ENCODE measurements at places on chromosomes 4 and X.

DNA sequence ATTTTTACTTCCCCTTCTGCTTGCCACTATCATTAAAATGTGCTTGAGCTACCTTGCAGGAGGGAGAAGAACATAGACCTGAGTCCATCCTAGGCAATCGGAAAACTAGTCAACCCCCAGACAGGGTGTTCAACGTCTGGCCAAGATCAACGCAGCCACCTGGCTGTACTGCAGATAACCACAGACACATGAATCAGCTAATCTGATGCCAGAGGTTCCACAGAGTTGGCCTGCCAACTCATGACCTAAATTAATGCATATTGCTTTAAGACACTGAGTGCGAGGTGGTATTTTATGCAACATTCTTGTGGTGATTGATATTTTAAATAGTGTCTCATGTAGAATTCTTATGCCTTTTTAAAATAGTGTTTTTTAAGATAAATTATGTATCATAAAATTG is 1283.8 kb upstream of the PABPC4L start:
- no peak for DNase-seq

- DNase-seq, result no peak
Measured at GRCh38 chr4:61543976-61544375, 343.9 kb downstream of the ADGRL3 start.

DNA sequence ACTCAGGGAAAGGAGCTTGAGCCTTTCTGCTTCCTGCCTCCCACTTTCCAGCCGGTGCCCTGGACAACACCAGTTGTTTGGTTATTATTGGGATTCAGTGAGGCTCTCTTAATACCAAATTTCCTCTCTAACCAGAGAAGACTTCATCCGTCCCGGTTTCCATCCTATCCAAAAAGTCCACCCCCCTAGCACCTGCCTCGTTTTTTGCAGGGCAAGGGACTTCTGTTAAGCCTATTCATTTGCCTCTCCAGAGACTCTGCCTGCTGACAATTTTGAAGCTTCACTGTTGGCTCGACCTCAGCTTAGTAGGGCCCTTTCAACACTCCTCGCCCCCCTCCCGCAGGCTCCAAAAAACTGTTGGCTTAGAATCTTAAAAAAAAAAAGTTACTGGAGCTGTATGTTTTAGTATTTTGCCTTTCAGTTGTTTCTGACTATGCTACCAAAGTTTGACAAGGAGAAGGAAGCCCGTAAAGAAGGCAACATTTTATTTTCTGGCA is 779 bp upstream of the PRSS12 start:
- DNase-seq, result no peak

DNA sequence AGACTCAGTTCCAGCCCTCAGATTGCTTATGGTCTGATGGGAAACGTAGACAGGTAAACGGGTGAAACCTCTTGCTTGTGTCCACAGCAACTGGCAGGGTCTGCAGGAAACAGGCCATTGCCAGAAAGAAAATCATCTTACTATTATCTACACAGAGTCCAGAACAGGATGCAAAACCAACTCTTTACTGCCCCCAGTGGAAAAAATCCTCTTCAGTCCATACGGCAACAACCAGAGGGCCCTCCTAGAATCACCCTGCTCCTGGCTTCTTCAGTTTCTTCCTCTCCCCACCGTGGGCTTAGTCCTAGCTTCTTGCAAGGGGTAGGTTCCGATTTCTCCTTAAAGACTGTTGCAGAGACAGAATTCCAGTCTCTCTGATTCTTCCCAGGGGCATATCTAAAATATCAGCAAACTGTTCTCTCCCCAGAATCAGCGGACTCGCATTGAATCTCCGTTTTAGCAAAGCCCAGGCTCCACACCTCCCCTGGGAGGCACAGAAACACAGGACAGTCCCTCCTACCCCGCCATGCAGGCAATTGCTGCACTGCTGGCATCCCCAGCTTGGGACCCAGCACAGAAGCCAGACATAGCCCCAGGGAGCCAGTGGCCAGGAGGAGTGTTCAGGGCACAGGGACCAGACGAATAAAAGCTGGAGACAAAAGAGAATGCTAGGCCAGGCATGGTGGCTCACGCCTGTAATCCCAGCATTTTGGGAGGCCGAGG is 41.0 kb upstream of the SH3RF1 start:
- no peak for DNase-seq

DNA sequence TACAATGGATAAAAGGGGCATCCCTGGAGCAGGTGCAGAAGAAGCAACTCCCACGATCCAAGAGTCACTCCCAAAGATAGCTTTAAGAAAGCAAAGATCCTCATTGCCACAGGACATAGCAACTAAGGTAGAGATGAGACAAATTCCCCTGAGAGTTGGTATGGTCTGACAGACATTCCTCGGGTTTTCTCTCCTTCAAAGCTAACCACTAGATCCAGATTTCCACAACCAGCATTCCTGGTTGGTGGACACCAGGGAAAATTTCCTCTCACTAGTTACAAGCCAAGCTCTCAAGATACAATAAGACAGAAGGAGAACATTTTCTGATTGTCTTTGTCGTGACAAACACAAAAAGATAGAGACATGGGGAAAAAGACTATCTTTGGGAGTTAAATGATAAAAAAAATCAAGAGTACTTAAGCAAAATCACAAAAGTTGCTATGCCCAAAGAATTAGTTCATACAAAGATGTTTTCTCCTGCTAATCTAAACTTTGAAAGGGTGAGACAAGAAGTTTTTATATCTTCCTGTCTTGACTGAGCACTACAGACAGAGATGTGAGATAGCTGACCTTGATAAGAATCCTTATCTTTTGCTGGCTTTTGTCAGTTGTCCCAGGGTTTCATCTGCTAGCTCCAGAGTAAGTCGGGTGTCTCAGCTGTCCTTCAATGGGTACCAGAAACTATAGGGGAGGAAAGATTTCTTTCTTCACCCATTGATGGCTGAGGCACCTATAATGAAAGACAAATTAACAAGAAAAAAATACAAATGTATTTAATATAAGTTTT is 200.5 kb downstream of the CENPC start:
- DNase-seq, result no peak

- no peak for DNase-seq
Measured at GRCh38 chrX:149641835-149642234, 10.2 kb upstream of the TMEM185A start.

GRCh38 chr4:37760840-37761239 is 65.6 kb upstream of the PGM2 start:
- no peak for DNase-seq

DNA sequence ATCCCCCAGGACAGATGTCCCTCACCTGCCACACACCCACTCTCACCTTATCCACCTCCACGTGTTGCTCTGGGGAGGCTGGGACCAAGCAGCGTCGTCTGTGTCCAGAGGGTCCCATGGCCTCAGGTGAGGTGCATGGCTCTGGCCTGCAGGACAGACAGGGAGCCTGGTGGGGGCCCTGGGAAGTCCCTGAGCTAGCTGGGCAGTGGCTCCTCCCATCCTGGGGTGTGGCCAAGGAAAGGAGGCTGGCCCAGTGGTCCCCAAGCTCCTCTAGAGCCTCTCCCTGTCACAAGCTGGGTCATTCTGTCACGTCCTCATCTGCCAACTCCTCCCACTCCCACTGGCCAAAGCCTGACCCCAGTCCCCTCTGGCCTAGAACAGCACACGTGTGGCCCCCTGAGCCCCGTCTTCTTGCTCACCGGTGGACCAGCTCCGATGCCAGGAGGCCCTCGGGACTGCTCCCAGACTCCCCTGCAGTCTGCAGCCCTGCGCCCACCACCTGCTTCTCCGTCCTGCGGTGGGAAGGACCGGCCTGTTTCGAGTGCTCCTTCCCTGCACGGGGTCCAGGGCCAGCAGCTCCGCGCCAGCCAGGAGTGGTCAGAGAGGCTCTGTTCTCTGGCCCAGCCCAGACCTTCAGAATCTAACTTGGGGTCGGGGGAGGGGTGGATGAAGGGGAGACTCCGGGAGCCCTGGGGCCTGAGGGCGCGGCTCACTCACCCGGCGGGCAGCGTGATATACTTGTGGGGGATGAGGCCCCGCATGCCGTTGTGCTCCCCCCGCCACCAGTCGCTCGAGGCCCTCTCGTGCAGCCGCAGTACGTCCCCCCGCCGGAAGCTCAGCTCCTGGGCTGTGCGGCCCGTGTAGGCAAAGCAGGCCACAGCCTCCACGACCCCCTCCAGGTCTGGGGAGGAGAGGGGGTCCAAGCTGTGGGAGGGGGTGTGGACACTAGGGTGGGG is 4.8 kb downstream of the AVPR2 start:
- no peak for DNase-seq

GRCh38 chrX:23786268-23786815 is 3.4 kb downstream of the SAT1 start:
- no peak for DNase-seq

DNA sequence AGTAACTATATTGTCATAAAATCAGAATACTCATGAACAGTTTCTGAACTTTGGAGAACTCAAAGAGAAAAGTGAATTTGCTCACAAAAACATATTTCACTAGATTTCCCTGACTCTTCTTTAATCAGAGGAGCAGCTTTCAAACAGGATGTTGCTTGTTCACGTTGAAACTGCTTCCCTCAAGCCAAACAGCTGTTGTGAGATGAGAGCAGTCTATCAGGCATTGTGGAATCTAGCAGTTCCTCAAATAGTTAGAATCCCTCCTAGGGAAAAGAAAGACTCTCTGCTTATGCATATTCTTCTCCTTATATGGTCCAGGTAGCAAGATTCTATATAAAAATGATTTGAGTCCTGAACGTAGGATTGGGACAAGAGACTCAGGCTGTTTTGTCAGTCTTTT is 1012.1 kb downstream of the FAM133A start:
- DNase-seq, result no peak

GRCh38 chrX:100654261-100654660 is 10.3 kb downstream of the SRPX2 start:
- DNase-seq, result no peak

DNA sequence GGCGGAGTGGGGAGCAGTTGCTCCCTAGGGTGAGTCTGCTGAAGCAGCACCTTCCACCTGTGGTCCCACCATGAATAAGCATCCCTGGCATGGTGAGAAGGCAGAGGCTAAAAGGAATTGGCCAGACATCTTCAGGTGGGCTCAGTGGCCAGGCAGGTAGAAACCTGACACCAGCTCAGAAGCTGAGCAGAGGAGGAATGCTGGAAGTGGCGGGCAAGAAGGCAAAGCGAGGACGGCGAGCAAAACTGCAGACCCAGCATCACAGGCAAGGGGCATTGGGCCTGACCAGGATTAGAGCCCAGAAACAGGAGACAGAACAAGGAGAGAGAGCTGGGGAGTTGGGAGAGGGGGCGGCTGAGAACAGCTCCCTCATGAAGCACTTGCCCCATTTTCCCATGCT is 25.3 kb downstream of the TSC22D3 start:
- no peak for DNase-seq

- no peak for DNase-seq
Measured at GRCh38 chrX:119809185-119809666, 17.8 kb upstream of the RPL39 start.

GRCh38 chr4:169665046-169665737 is 44.8 kb downstream of the CLCN3 start:
- DNase-seq, result no peak

- DNase-seq, result no peak
Measured at GRCh38 chrX:30787012-30787411, 102.0 kb downstream of the TAB3 start.

DNA sequence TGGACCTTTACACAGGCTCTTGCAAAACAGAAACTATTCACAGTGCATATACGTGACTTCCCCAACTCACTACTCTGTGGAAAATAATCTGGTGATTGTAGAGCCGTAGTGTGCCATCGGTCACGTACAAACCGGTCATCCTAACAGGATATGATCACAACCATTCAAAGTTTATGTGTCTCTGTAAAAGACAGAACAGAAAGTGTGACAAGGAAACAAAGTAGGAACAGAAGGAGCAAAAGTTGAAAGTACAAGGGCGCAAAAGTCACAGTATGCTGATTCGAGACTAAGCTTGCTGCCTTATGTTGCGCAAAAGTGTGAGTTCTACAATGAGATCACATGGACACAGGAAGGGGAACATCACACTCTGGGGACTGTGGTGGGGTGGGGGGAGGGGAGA is 18.6 kb downstream of the MEPE start:
- DNase-seq, result no peak

DNA sequence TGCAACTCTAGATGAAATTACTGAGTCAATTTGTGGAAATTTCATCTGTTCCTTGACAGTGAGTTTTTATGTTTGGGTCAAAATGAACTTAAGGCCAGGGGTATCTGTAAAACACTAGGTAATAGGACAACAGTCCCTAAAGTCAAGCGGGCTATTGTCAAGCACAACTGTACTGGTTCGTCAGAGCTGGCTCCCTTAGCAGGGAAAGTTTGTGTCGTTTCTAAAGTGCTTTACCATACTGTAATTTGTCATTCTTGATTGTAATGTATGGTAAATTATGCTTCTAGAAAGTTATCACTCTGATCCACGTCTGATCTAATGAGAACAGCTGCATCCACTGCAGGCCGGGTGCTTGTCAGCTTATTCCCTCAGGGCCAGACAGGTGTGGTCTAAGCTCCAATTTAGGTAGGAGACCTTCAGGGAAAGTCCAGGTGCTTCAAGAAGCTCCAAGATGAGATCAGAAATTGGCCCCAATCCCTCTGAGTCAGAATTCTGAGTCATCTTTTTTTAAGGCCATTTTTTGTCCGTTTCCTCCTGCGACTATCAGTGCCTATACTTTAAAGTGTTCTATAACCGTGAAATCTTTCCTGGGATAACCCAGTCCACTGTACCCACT is 92.2 kb downstream of the PALLD start:
- DNase-seq, result no peak

DNA sequence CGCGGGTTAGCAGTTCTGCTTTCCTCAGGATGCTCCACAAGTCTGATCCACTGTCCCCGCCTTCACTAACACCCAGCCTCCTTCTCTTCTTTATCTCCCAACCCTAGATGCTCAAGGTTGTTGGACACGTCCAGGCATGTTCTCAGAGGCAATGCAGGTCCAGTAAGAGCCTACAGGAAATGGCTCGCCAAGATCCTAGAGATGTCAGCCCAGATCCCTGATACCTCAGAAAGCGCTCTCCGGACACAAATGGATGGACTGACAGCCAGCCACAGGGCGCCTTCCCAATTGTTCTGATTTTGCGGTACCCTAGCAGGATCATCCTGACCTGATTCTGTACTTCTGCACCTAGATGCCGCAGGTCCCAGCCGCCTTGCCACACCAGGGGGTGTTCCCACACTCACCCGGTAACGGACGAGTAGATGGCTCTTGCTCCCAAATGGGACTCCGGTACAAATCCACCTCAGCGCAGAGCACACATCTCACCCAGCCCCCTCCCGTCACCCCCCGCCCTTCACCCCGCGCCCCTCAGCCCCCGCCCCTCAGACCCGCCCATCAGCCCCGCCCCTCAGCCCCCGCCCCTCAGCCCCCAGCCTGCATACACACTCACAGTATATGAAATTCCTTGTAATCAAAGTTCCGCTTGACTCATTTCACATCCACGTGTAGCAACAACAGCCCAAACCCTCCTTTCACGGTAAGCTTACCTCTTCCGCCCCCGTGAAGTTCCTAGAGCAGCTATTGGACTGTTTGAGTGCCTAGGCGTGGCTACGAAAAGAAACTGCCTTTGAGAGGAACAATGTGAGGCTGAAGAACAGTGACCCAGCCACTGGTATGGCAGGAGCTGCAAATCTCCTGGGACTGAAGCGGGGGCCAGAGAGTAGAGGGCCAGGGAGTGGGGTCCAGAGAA is at the start of gene EDA2R:
EDA2R (minus strand) TSS at position 488 of the 910 bp plus-strand sequence. CDS start 23,058 bp downstream, outside the sequence.
- no peak for DNase-seq

All from HS-27A (cell line).